Heart right ventricle (tissue), 16 donors: ENCODE measurements at places on chromosomes 5 and 9.

DNA sequence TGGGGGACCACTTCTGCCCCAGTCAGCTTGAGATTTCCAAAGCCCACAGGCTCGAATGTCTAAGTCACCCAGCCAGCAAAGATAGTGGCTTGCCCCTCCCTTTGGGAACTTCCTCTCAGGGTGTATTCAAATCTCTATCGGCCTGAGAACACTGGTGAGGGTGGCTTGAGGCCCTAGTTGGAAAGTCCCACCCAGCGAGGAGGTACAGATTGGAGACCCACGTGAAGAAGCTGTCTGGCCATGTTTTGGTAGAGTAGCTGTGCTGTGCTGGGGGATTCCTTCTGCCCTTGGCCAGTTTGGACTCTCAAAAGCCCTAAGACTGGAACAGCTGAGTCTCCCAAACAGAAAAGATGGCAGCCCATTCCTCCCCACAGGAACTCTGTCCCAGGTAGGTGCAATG is 172.7 kb upstream of the RIOK2 start:
- no peak for DNase-seq

DNA sequence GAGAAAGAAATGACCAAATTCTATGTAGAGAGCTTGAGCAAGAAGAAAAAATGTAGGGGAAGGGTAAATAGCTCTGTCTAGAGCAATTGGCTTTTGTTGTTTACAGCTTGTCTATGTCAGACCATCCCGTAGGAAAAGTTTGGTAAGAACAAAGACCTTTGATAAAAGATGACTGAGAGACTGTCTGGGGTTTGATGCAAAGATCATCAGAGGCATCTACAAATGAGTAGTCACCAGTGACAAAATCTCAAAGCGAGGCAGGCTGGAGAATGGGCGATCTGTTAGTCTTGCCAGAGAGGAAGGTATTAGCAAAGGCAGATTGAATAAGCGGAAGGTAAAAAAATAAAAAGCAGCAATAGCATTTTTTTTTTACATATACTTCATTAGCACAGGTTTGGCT is 125.0 kb upstream of the RASGRF2 start:
- DNase-seq, result no peak

DNA sequence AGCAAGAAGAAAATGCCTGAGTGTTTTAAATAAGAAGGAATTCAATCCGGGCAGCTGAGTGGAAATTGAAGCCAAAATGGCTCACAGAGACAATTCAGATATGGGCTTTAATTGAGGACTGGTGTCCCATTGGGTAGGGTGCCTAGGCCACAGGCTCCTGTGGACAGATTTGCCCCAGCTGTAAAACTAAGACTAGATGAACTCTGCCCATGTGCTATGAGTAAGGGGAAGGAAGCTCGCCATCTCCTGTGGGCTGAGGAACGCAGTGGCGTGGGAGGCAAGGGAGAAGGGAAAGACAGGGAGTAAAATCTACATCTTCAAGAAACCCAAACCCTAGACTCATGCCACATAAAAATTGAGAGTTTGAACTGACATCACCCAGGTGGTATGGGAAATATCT is 66.1 kb downstream of the KLHL3 start:
- DNase-seq, result no peak

DNA sequence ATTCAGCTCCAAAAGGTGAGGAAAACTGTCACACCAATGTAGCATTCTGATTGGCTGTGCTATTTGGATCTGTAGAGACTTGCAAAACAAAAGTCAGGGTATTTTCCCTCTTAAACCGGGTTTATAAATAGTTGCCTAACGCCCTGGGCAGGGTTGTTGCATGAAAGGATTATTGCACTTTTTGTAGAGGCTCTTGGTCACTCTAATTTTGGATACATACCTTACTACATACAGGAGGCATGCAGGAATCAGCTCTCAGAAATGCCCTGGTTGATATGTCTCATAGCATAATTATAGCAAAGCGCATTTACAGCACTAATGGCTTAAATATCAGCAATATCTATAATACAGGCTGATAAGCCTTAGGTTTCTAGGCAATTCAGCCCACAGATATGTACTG is 200.0 kb upstream of the GDNF start:
- no peak for DNase-seq

- DNase-seq, result peak; percentile 55
These were observed 2.4 kb upstream of the SMC2 start for GRCh38 chr9:104091708-104092107.

GRCh38 chr5:112823656-112824055 is 37.4 kb upstream of the SRP19 start:
- no peak for DNase-seq

DNA sequence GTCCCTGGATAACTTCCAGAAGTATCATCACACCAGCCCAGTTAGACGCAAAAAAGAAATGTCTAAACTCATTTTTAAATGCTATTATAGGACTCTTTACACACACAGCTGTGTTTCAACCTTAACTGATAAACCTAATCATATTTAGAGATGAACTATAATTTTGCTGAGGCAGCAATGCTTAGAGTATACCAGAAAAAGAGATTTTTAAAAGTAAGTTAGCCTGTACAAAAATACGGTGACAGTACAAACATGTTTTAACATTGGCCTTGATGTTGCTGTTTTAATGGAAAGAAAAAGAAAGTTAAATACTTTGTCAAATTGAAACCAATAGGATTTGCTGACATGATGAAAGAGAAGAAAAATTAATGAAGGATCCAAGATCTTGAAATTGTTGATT is 1341.2 kb upstream of the CDH6 start:
- DNase-seq, result no peak

DNA sequence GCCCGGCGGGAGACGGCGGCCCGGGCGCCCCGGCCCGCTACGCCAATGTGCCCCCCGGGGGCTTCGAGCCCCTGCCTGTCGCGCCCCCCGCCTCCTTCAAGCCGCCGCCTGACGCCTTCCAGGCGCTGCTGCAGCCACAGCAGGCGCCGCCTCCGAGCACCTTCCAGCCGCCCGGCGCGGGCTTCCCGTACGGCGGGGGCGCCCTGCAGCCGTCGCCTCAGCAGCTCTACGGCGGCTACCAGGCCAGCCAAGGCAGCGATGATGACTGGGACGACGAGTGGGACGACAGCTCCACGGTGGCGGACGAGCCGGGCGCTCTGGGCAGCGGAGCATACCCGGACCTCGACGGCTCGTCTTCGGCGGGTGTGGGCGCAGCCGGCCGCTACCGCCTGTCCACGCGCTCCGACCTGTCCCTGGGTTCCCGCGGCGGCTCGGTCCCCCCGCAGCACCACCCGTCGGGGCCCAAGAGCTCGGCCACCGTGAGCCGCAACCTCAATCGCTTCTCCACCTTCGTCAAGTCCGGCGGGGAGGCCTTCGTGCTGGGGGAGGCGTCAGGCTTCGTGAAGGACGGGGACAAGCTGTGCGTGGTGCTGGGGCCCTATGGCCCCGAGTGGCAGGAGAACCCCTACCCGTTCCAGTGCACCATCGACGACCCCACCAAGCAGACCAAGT is 723 bp downstream of the SNX18 start:
- peak; percentile 75 for DNase-seq
